Adipose tissue (tissue), 3 donors: ENCODE measurements at places on chromosomes 5 and 9. TPM values are rescaled to one million over a fixed set of nuclear protein-coding genes. Genes with fewer than 3 reads are reported as not detected.

Gene NME5
- 3.0 TPM for polyA plus RNA-seq

Gene TLR4
- 1.3 TPM for polyA plus RNA-seq

Gene SPINK4
- polyA plus RNA-seq: 0.40 TPM

Gene GPR21
- 0.37 TPM for polyA plus RNA-seq

Gene EPB41L4B
- polyA plus RNA-seq: 34.7 TPM

Gene C5orf63
- 1.9 TPM for polyA plus RNA-seq

Gene GLRA1
- polyA plus RNA-seq: not detected

Gene OLFM1
- polyA plus RNA-seq: 15.2 TPM

Gene MARCOL
- polyA plus RNA-seq: not detected

Gene RNF44
- polyA plus RNA-seq: 17.0 TPM

Gene PCDHB14
- polyA plus RNA-seq: 2.5 TPM

Gene SLC6A18
- not detected for polyA plus RNA-seq

Gene NUTM2F
- polyA plus RNA-seq: not detected

Gene TXNDC15
- 47.5 TPM for polyA plus RNA-seq

Gene FGF18
- 1.6 TPM for polyA plus RNA-seq

Gene PDGFRB
- 102 TPM for polyA plus RNA-seq

Gene INSYN2B
- polyA plus RNA-seq: not detected

Gene CDC20B
- not detected for polyA plus RNA-seq

Gene SYK
- polyA plus RNA-seq: 6.1 TPM
